Right atrium auricular region (tissue), 2 donors: ENCODE measurements at places on chromosomes 4 and X. TPM values are rescaled to one million over a fixed set of nuclear protein-coding genes. Genes with fewer than 3 reads are reported as not detected.

The GAGE12H gene
- not detected for total RNA-seq

The STK32B gene
- 0.59 TPM for total RNA-seq

The ARHGAP6 gene
- 5.1 TPM for total RNA-seq

The RAB9B gene
- 21.1 TPM for total RNA-seq

The TMPRSS11B gene
- total RNA-seq, result not detected

The FGFBP2 gene
- 4.8 TPM for total RNA-seq

The NIPAL1 gene
- total RNA-seq, result 0.63 TPM

The POU3F4 gene
- not detected for total RNA-seq

The GRPR gene
- total RNA-seq, result 0.37 TPM

The IQCM gene
- not detected for total RNA-seq

The SMIM10 gene
- 4.9 TPM for total RNA-seq

The EDNRA gene
- 72.7 TPM for total RNA-seq

The IDH3G gene
- total RNA-seq, result 135 TPM

DNA sequence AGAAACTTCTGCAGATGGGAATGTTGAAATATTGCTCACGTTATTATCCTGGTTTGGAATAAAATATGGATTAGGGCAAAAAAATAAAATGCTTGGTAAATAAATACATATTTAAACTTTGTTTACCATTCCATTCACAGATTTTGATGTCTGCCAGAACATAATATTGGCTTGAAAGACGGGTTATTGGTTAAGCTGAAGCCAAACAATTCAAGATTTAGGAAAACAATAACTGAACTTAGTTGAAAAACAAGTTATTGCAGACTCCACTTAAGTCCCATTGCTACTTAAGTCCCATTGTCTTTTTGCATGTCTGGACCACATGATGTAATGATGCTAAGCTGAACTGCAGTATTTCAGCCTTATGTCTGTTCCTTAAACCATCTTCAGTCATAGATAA lies 722.5 kb downstream of the FAT4 start:
- no peak for DNase-seq

DNA sequence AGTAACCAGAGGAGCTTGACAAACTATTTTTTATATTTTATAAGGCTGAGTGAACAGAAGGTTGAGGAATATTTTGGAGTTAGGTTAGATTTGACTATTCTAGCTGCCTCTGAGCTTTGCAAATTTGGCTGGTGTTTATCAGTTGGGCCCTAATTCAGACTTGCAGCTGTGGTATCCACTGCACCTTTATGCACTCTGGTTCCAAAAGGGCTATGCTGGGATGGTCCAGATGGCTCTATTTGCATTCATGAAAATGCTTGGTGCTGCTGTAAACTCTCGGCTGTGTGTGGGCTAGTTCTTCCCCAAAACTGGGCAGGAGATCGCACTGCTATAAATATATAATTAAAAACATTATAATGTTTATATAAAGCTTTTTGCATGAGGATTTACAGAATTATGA lies 106.3 kb downstream of the REPS2 start:
- no peak for DNase-seq

DNA sequence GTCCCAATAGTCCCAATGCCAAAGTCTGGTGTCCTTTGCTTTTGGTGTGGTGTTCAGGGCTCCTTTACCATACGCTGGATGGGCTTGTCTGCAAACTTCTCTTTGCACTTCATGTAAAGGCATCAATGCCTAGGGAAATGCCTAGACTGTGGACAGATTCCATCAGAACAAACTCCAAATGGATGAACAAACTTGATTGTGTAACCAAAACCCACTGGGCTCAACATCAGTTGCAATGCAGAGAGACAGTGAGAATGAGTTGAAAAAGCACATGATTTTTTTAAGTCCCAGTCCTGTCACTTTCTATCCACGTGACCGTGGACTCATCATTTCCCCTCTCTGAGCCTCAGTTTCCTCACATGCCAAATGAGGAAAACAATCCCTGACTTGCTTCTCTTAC lies 4.9 kb downstream of the ATP1B4 start:
- no peak for DNase-seq

GRCh38 chr4:25879991-25880651 lies 17.3 kb upstream of the SEL1L3 start:
- no peak for DNase-seq

GRCh38 chrX:102651242-102652011 lies at the start of gene GPRASP1:
Gene GPRASP1 (plus strand): TSS chrX:102651483. CDS start chrX:102653914, 2,431 bp downstream.
- peak; percentile 69 for DNase-seq

DNA sequence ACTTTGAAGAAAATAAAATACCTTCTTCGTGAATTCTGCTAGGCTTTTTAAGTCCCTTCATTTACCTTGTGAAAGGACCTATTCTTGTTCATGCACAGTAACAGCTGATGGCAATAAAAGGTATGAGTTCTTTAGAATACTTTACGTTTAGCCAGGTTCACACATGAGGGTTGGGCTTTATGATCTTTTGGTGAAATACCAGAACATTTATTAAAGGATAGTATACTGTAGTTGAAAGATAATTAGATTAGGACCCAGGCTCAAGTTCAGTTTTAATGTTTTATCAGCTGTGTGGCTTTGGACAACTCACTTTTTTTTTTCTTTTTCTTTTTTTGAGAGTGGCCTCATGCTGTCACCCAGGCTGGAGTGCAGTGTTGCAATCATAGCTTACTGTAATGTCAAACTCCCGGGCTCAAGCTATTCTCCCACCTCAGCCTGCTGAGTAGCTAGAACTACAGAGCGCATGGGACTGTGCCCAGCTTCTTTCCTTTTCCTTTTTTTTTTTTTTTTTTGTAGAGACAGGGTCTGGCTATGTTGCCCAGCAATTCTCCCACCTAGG lies 28.2 kb upstream of the NEIL3 start:
- no peak for DNase-seq

- peak; percentile 21 for DNase-seq
These were observed 40.4 kb downstream of the NSG1 start for GRCh38 chr4:4427121-4427870.

- no peak for DNase-seq
These were observed 340.7 kb downstream of the RAB28 start for GRCh38 chr4:13143222-13144070.

- DNase-seq, result no peak
These were observed 29.3 kb downstream of the RAP1GDS1 start for GRCh38 chr4:98290511-98290910.

DNA sequence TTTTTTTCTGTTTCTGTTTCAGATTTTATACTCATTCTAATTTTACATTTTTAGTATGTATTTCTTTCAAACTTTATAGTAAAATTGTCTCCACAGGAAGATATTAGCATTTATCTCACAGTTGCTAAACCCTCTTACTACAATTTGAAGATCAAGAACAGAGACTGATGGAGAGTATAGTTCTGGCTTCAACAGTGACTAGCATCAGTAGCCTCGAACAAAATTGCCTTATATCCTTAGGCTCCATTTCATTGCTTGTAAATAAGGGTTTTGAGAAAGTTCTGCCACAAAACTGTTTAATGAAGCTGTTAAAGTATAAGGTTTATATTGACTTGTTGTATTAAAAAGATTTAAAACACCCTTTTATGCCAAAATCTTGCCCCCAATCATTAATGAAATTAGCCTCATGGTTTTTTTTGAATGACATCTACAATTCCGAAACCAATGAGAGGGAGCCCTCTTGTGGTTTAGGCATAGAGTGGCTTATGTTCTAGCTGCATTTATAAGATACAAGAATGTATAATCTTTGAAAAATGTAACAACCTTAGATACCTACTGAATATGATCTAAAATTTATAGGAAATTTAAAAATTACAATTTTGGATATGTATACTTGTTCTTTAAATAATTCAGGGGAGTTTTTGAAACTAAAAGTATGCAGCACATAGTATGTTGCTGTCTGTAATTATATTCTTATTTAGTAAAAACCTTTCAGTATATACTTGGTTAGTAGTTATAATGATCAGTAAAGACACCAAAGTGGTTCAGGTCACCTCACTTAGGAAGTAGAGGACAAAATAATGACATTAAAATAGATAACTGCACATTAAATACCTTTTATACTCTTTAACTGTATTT lies 109.8 kb upstream of the HPGD start:
- no peak for DNase-seq

DNA sequence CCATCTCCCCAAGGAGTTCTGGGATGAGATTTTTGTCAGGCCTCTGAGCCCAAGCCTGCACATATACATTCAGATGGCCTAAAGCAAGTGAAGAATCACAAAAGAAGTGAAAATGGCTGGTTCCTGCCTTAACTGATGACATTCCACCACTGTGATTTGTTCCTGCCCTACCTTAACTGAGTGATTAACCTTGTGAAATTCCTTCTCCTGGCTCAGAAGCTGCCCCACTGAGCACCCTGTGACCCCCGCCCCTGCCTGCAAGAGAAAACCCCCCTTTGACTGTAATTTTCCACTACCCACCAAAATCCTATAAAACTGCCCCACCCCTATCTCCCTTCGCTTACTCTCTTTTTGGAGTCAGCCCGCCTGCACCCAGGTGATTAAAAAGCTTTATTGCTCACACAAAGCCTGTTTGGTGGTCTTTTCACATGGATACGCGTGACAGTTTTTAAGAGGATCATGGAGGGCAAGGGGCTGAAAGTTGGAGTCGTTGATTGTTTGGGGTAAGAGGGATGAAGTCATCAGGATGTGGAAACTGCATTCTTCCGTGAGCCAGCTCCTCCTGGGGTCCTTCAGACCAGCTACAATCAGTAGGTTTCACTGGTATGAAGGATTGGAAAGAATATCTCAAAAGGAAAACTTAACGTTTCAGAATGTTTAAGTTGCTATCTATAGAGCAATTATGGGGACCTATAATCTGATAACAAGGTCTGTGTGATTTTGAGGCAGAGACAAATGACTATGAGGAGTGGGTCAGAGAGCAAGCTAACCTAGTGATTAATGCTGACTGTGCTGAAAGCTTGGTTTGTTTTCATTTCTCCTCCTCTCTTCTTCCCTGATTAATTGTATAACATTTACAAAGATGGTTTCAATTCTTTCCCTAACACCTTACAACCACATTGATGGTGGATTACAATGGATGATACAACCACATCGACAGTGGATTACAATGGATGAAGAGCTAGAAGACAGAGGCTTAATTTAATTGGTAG lies 28.6 kb upstream of the MAGEA11 start:
- no peak for DNase-seq

DNA sequence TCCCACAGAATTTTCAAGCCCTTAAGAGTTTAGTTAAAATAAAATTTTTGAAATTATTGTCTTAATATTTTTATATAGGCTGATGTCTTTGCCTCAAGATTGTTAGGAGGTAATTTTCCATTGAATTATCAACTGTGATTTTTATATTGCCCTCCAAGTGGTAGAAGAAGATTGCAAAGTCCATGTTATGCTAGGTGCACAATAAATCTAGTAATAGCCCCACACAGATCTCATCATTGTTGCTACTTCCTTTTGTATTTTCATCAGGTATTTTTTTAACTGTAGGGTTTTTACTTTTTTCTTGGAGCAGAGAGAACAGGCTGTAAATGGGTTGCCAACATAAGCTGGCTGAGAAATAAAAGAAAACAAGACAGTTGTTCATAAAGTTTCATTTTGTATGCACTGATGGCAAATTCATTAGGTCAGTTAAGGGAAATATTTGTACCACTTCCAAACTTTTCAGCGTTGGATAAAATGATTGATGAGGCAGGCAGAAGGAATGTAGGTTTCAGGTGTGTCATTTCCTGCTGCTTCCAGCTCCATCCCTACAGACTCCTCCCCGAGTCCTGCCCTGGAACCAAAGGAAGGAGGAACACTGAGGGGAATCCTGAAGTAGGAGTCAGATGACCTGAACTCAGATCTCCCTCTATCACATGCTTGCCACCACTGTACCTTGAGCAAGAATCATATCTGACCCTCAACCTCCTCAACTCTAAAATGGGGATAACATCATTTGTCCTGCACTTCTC lies 105.5 kb downstream of the PRRG1 start:
- DNase-seq, result no peak

GRCh38 chrX:46165411-46165810 lies 379.8 kb downstream of the ZNF674 start:
- no peak for DNase-seq

- peak; percentile 70 for DNase-seq
These were observed 763 bp downstream of the GRSF1 start for GRCh38 chr4:70838666-70839588.

GRCh38 chr4:12889054-12889453 lies 595.1 kb downstream of the RAB28 start:
- peak; percentile 64 for DNase-seq

DNA sequence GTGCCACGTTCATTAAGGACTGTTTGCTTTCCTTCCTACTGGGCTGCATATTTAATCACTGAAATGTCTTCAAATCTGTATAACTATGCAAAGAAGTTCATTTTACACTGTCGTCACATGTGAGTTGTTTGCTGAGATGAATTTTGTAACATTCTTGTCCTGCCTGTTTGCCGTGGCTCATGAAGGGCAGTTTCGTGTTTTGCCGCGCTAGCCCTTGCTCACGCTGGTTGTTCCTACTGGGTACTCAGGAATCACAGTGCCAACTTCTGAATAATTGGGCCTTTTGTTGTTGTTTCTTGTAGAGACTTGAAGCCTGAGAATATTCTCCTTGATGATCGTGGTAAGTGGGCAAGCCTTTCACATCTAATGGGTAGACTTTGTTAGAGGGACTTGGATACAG lies 52.2 kb downstream of the HTT-AS start:
- DNase-seq, result no peak

- DNase-seq, result no peak
These were observed 151.3 kb downstream of the THOC2 start for GRCh38 chrX:123581586-123581985.

- DNase-seq, result no peak
These were observed 54.5 kb downstream of the RHOH start for GRCh38 chr4:40251366-40251765.

DNA sequence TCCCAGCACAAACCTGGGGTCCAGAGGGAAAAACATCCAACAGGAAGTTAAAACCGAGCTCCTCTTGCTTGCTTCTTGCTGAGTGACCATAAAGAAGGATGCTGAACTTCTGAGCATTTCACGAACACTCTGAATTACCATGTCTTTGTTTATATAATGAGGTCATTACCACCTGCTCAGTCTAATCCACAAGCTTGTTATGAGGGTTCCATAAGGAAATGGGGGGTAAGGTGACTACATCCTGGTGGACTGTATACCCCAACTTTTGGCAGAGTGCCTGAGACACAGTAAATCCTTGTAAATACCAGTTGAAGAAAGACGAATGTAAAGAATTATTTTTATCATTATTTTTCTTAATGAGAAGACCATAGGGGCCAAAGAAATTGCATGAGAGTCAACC lies 16.8 kb downstream of the CCDC149 start:
- DNase-seq, result no peak
